ENCODE measurements at places on chromosomes 6 and 20. TPM values are rescaled to one million over a fixed set of nuclear protein-coding genes. Genes with fewer than 3 reads are reported as not detected.

DNA sequence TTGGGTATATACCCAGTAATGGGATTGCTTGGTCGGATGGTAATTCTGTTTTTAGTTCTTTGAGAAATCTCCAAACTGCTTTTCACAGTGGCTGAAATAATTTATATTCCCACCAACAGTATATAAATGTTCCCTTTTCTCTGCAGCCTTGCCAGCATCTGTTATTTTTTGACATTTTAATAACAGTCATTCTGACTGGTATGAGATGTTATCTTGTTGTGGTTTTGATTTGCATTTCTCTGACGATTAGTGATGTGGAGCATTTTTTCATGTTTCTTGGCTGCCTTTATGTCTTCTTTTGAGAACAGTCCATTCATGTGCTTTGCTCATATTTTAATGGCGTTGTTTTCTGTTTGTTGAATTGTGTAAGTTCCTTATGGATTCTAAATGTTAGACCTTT lies 641.6 kb downstream of the HACE1 start:
- DNase-seq = no peak

PTCHD4 gene
- 0.76 TPM for total RNA-seq

SIRPD gene
- total RNA-seq = not detected

- DNase-seq = no peak
These were observed 278.4 kb upstream of the PLN start for GRCh38 chr6:118269659-118270058.

DNA sequence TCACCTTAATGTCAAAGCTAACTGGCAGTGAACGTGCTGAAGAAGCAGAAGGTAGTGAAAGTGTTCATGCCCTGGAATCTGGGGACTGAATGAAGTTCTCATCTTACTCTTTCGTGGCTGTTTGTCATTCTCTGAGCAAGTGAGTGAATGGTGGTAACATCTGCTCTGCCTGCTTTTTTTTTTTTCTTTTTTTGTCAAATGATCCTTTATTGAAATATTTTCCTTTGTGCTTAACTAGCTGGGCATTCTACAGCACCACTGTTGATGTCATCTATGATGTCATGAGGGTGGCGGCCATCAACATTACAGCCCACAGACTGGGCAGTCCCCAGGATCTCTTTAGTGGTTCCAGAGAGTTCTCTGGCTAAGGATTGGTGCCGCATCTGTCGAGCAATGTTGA lies 65.2 kb downstream of the RIN2 start:
- DNase-seq = no peak

GRCh38 chr20:58670102-58670501 lies 19.0 kb downstream of the STX16 start:
- DNase-seq = peak; percentile 72
